BJ (cell line): ENCODE measurements at places on chromosomes 1 and 21.

DNA sequence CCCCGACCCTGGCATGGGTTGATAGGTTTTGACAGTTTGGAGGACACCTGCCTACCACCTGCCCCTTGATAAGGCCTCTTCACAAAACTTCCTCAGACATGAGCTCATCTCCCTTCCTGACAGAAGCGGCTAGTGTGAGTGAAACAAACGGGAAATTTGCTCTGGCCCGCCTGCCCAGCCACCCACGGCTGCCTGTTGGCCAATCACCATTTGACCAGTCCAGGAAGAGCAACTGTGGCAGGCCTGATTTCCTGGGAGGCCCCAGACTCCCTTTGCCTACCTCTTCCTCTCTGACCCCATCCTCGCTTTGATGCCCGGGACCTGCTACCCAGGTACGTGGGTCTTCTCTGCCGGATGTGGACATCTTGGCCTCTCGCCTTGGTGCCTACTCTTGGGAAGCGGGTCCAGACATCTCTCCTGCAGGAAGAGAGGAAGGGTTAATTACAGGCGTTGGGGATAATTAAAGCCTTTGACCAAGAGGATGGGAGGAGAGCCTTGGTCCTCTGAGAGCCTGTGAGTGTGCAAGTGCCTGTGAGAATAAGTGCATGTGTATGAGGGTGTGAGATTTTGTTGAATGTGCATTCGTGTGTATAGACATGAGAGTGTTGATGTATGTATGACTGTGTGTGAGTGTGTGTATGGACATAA lies 1.1 kb upstream of the EPHA2 start:
- DNase-seq, result no peak

GRCh38 chr1:3073489-3074296 lies 4.7 kb downstream of the PRDM16 start:
- DNase-seq, result no peak

- DNase-seq, result no peak
These were observed 14.9 kb upstream of the AGT start for GRCh38 chr1:230728710-230729392.

- DNase-seq, result no peak
These were observed 70.9 kb downstream of the WDR64 start for GRCh38 chr1:241722947-241723346.

GRCh38 chr1:203252678-203253077 lies 23.2 kb upstream of the CHIT1 start:
- DNase-seq, result no peak

DNA sequence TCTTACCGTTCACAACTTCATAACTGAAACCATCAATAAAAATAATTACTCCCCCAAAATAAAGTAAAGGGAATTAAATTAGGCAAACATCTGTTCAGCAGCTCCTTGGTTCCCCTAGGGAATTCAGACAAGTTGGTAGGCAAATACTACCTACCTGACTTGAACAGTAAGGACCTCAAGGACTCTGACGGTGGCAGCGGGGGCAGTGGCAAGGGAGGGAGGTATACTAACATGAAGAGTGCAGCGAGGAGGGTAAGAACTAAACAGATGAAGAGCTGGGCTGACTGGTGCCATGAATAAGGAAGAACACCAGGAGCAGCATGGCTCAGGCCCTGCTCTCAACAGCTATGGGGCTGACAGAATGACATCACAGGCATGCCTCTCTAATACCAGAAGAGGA lies 33.1 kb downstream of the MTOR start:
- no peak for DNase-seq

- no peak for DNase-seq
These were observed 10.1 kb upstream of the XCL2 start for GRCh38 chr1:168553680-168554553.

- no peak for DNase-seq
These were observed 99.8 kb downstream of the INTS7 start for GRCh38 chr1:211935448-211935970.

DNA sequence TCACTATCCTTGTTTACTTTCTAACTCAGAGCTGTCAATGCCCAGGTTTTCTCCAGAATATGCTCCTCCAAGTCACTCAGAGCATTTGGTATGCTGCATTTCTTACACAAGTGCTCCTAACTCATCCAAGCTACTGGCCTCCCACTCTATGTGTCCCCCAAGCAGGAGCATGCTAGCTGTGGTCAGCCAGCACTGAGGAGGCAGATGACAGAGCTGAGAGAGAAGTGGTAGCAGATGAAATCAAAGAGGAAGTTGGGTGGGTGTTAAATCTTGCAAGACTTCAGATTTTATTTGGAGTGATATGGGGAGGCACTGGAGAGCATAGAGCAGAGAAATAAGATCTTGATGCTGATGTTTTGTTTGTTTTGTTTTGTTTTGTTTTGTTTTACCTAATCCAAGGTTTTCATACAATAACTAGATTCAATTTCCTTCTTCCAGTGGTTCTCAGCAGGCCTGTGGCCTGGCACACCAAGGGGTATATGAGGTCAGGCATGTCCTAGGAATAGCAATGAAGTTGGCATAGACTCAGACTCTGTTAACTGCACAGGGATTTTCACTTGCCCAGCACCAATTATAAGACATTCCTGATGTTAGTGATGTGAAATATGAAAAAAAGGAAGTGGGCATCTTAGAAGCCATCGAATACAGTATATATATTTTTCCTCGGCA lies 3.1 kb upstream of the PGBD5 start:
- DNase-seq, result no peak

DNA sequence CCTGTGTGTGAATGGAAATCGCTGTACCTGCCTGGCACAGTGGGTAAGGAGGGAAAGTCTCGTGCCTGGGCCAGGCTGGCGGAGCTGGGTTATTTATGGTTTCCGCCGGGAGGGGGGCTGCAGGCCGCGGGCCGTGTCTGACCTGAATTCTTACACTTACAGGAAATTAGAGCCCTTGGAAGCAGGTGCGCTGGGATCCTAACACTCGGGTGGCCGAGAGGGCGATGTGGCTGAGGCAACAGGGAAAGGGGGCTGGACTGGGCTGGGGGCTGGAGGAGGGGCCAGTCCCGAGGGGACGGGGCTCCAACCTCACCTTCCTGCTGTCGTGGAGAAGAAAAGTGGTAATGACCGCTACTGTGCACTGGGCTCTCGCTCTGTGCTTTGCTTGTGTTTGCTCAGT lies 109.4 kb upstream of the WNT4 start:
- DNase-seq, result no peak
